ENCODE measurements at places on chromosomes 7 and 10. TPM values are rescaled to one million over a fixed set of nuclear protein-coding genes. Genes with fewer than 3 reads are reported as not detected.

The AQP1 gene
- 0.50 TPM for total RNA-seq

The PIK3AP1 gene
- 0.12 TPM for total RNA-seq

The TUBAL3 gene
- not detected for total RNA-seq

The AKR1C4 gene
- not detected for total RNA-seq

Data from uterine smooth muscle cell (primary cell).